ENCODE measurements at places on chromosomes 13 and 19.

DNA sequence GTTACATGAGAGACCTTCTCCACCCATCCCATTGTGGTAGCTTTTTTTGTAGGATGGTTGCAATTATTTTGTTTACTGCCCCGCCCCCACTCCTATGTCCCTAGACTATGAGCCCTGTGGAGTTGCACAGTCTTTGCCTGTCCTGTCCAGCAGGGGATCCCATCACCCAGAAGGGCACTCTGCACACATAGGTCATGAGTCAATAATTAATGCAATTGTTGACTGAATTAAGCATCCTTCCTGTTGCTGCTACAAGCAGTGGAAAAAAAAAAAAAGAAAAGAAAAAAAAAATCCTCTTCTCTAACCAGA, 14.2 kb downstream of the C19orf81 start:
- no peak for DNase-seq

DNA sequence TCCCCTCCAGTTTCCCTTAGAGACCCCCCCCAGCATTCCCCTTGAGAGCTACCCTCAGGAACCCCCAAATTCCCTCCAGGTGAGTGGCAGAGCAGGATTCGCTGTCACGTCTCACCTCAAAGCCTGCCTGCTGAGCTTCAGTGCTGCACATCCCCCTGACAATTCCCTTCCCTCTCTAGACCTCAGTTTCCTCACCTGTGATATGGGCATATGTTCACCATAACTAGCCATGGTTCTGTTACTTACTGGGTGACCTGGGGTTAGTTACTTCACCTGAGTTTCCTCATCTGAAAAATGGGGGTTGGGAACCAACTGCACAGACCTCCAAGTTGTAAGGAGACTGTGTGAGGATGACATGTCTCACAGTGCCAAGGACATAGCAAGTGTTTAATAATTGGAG, 75.5 kb downstream of the RYR1 start:
- no peak for DNase-seq

- DNase-seq = no peak
Observed at GRCh38 chr19:34184880-34185491, 12.7 kb downstream of the LSM14A start.

- DNase-seq = no peak
Observed at GRCh38 chr13:75222031-75222430, 259.9 kb downstream of the TBC1D4 start.

DNA sequence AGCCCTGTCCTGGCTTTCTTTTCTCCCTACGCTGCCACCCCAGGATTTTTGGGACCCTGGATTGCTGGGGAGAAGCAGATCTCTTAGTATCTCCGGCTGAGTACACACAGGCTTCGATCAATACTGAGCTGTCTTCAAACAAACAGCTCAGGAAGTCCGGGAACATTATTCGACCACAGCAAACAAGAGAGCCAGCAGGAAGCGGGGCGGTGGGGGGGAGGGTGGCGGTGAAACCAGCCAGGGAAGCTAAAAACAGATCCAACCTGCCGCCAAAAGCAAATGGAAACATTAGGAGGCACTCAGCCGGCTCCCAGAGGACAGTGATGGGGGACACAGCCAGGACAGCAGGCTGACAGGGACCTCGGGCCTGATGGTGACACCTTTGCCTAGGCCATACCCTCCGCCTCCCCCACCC, 12.2 kb upstream of the BCAM start:
- DNase-seq = no peak

DNA sequence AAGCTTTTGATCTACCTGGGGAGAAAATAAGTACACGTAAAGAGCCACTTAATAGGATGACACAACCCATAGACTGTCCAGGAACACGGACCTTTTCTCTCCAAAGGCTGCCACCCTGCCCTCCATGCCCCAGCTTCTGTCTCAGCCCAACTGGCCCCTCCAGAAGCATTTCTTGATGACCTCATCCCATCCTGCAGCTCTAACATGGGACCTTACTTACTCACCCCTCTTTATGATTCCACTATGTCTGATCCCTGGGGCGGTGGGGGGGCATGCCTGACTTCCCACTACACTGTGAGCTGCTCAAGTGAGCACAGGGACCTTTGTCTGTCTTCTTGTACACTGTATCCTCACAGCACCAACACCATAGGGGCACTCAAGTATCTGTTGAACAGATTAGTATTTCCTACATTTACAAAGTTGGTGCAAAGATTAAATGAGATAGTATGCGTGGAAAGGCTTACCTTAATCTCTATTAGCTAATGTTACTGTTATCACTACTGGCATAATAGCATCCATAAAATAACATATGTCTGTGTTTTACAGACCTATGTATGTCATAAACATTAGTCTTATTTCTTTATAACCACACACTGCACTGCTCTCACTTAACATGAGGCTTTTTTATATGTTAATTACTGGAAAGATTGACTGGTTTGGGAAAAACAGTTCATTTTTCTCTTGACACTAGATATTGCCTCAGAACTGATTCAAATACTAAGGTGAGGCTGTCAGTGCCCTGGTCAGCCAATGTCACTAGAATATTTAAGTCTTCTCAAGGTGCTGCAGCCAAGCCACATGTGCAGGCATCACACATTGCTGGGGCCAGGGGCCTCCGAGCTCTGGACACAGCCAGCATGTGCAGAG, 100.9 kb downstream of the FOXO1 start:
- no peak for DNase-seq

- DNase-seq = no peak
Observed at GRCh38 chr13:63409791-63410351, 1994.2 kb upstream of the PCDH20 start.

GRCh38 chr19:15516363-15516762, 8.0 kb downstream of the CYP4F22 start:
- DNase-seq = no peak

DNA sequence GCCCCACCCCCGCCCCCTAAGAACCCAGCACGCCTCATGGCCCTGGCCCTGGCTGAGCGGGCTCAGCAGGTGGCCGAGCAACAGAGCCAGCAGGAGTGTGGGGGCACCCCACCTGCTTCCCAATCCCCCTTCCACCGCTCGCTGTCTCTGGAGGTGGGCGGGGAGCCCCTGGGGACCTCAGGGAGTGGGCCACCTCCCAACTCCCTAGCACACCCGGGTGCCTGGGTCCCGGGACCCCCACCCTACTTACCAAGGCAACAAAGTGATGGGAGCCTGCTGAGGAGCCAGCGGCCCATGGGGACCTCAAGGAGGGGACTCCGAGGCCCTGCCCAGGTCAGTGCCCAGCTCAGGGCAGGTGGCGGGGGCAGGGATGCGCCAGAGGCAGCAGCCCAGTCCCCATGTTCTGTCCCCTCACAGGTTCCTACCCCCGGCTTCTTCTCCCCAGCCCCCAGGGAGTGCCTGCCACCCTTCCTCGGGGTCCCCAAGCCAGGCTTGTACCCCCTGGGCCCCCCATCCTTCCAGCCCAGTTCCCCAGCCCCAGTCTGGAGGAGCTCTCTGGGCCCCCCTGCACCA, 11.9 kb downstream of the ARHGAP33 start:
- DNase-seq = no peak

- no peak for DNase-seq
Observed at GRCh38 chr19:14786421-14786851, 8.1 kb upstream of the ADGRE2 start.

- DNase-seq = no peak
Observed at GRCh38 chr19:46380690-46381089, 32.7 kb downstream of the CCDC8 start.

- DNase-seq = no peak
Observed at GRCh38 chr13:80716610-80717081, 375.7 kb upstream of the SPRY2 start.

GRCh38 chr19:49520705-49521319, 7.0 kb upstream of the RCN3 start:
- no peak for DNase-seq

- DNase-seq = no peak
Observed at GRCh38 chr19:38093587-38093986, 130.4 kb downstream of the DPF1 start.

GRCh38 chr13:33322965-33323668, 37.6 kb upstream of the STARD13 start:
- no peak for DNase-seq
